ENCODE measurements at places on chromosomes 1 and 21.

- no peak for DNase-seq
These were observed 27.4 kb upstream of the COQ8A start for GRCh38 chr1:226912587-226913176.

DNA sequence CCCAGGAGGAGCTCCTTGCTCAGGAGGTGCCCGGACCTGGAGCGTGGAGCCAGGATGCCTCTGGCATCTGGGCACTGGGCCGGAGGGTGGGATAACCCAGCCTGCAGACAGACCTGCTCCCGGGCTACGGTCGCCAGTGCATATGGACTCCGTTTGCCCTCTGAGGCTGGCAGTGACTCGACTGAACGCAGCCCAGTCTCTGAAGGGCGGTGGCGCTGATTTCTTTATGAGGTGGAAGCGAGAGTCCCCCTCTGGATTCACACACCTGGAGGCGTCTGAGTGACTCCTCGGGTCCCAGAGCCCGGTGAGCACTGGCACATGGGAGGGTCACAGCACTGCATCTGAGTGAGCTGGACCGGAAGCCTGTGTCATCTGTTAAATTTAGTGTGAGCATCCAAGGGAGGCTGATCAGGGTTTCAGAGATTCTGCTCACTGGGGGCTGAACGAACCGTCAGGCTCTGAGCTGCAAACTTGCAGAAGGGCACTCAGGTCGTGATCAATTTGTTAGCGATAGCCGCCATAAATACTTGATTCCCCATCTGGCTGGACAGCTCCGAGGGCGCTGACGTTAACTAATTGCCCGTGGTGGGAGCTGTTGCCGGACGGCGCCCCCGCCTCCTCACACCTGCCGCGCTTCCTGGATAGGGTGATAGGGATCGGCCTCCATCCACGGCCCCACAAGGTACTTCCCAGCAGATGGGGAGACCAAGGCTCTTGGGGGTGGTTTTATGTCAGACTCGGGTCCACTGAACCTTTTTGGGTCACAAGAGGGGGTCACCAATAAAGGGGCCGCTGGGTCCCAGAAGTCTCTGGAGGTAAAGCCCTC, 60.7 kb upstream of the TTC34 start:
- DNase-seq, result no peak

- DNase-seq, result no peak
These were observed 365.6 kb upstream of the ST6GALNAC5 start for GRCh38 chr1:76501586-76502219.

DNA sequence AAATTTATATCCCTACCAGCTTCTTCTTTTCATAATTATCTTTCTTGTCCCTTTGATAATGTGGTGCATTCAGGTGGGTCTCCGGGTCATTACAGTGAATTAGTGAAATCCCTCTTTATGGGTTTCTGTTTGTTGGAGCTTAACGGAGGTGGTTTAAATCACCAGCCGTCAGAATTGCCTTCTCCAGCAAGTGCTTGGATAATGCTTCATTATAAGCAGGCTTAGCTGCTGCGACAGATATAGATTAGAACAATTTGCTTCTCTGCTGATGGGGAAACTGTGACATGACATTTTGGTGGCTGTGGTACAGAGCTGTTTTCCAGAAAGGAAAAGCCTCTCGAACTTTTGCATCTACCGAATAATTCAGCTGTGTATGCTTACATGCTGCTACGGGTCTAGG, 56.9 kb downstream of the KAZN start:
- no peak for DNase-seq

- no peak for DNase-seq
These were observed 19.0 kb upstream of the RGS2 start for GRCh38 chr1:192789871-192790270.

DNA sequence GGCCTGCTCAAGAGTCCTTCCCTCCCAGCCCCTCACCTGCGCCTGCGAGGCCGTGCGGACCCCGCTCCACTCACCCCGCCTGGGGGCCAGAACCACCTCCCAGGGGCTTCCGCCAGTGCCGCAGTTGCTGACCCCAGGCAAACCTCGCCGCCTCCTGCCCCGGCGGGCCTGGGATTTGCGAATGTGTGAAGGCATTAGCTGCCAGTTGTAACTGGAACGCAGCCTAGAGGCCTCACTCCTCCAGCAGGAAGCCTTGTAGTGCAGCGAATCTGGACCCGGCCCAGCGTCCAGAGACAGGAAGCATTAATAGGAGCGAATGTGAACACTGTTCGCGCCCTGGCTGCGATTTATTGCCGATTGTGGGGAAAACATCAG, 140.9 kb upstream of the ARHGEF16 start:
- no peak for DNase-seq

DNA sequence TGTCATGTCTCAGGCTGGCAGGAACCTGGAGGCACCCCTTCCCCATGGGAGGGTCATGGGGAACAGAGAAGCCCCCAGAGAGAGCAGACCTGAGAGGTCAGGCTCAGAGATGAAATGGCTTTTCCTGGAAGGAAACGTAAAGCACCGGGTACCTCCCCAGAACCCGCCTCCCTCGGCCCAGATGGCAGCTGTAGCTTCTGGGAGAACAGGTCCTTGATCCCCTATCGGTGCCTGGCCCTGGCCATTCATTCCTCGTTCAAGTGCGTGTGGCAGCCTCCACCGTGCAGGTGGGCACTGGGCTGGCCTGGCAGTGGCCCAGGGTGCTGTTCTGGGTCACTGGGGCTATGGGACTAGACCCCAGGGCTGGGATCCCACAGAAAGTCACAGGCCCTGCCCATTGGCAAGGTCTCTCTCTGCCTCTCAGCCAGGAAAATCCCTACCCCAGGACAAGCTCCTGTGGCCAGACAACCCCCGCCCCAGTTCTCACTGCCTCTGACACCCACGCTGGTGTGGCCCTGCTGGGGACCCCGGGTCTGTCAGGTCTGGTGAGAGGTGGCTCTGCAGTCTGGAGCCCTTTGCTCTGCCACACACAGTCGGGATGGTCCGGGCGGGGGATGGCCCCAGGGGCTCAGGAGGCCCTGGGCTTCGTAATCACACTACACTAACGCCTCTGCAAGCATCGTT, 183.2 kb upstream of the VAMP3 start:
- DNase-seq, result no peak

DNA sequence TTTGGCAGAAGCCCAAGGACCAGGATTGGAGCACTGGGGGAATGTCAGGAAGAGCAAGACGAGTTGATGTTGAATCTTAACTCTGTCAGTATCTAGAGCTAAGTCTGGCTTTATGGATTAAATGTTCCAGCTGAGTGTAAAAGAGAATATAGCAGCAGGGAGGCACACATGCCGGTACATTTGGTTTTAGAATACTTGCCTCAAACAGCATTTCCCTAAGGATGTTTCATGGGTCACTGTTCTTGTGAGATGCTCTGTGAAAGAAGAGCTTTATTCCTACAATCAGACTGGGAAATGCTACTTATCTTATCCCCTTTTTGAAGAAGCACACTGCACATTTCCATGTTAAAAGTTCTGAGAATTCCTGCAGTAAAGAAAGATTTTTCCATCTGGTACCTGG, 440.3 kb upstream of the B3GALT2 start:
- DNase-seq, result no peak

GRCh38 chr1:38964140-38964548, 22.5 kb upstream of the RHBDL2 start:
- DNase-seq, result no peak

DNA sequence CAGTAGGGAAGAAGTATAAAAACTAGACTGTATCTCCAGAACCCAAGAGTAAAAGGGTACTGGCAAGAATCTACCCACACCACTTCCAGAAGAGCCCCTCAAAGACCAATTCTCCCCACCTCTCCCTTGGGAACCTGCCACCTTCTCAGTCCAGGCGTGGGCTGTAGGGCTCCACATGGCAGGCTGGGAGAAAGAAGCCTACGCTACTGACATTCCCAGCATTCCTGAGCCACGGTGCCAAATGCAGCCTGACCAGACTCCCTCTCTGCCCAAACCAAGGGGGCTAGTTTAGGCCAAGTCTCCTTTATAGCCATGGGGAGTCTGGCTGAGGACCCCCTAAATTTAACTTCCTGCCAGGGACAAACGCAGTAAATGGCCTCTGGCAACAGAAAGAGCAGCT, 2.0 kb downstream of the UBE2Q1 start:
- no peak for DNase-seq

- DNase-seq, result no peak
These were observed 36.6 kb downstream of the TNFSF18 start for GRCh38 chr1:173014160-173014559.

DNA sequence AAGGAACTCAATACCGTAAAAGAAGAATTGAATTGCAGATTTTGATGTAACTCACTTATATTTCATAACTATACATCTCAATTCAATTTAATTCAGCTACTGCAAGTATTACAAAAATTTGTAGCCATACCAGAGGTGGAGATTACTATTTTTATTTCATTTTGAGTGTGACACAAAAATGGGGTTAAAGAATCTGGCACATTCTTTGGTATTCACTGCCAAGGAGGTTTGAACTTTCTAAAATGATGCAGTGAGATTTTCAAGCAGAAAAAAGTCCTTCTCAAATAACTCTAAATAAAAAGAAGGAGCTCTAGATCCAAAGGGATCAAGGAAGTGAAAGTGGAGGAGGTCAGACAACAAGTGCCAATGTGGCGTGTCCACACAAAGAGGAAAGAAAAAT, 569.0 kb downstream of the DPYD start:
- DNase-seq, result no peak

- DNase-seq, result no peak
These were observed 2.7 kb upstream of the F5 start for GRCh38 chr1:169588785-169589485.

- no peak for DNase-seq
These were observed 3.4 kb downstream of the KDM4A start for GRCh38 chr1:43653339-43653738.

DNA sequence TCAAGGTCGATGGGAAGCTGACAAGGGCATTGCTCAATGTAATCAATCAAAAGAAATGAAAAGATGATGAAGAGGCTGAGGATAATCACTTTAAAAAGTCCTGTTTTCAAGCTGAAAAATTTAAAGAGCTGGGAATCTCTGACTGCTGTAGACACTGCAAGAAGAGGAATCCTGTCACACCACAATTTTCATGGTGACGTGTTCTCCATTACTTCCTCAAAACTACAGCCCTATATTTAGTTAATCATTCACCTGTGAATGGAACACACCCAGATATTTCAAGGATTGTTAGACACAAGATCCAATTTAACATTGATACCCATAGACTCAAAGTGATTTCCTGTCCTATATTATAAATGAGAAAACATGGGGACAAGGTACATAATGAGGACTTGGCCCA, 1048.3 kb downstream of the AMY1C start:
- no peak for DNase-seq

- DNase-seq, result no peak
These were observed 142.5 kb downstream of the DHRS3 start for GRCh38 chr1:12475530-12475934.

GRCh38 chr1:90821152-90821787, 104.2 kb upstream of the BARHL2 start:
- no peak for DNase-seq

- no peak for DNase-seq
These were observed 15.3 kb downstream of the CLSTN1 start for GRCh38 chr1:9808459-9808858.

DNA sequence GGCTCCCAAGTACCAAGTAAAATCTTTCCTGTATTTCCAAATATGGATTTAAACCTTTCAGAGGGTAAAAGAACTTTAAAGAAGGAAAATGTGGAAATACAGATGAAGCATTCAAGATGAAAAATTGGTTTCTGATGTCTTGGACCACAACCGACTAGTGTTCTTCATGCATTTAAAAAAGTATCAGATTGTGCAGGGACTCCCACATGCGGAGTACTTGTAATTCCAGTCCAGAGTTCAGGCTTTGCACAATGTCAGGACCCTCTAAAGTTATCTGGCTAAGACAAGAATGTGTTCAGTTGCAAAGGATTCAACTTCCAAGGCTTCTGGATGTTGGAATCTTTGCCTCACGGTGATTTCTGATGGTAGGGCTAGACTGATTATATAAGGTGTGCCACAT, 66.7 kb downstream of the RGL1 start:
- no peak for DNase-seq

DNA sequence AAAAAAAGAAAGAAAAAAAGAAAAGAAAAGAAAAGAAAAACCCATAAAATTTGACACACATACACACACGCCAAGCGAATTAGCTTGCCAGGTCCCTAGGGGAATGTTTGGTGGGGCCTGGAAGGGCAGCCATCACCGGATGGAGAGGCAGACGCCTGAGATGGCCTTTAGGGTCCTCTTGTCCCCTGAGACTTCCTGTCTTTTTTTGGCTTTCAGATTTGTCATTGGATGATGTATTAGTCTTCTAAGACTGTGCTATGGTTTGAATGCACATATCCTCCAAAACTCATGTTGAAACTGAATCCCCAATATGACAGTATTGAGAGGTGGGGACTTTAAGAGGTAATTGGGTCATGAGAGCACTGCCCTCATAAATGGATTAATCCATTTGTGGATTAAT, 211.8 kb downstream of the TOMM20 start:
- no peak for DNase-seq

- no peak for DNase-seq
These were observed 12.6 kb downstream of the S100A11 start for GRCh38 chr1:152024223-152024622.

GRCh38 chr1:210043058-210043457, 105.0 kb downstream of the SYT14 start:
- DNase-seq, result no peak

DNA sequence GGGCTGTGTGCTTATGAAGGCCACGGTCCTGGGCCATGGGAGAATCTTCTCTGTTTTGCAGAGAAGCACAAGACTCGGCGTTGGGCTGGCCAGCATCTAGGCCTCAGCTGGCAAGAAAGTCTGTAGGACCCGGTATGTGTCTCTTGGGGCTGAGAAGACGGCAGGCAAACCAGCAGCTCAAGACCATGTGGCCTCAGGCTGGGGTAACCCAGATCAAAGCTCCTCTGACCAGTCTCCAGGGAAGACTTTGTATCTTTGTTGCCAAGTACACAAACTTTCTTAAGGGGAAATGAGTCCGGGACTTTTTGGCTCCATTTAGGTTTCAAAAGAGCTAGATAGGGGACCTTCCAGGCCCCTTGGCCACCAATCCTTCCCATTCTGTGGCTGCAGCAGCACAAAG, 60.1 kb downstream of the PTP4A2 start:
- no peak for DNase-seq

GRCh38 chr1:177305040-177306018, 134.6 kb downstream of the BRINP2 start:
- no peak for DNase-seq

DNA sequence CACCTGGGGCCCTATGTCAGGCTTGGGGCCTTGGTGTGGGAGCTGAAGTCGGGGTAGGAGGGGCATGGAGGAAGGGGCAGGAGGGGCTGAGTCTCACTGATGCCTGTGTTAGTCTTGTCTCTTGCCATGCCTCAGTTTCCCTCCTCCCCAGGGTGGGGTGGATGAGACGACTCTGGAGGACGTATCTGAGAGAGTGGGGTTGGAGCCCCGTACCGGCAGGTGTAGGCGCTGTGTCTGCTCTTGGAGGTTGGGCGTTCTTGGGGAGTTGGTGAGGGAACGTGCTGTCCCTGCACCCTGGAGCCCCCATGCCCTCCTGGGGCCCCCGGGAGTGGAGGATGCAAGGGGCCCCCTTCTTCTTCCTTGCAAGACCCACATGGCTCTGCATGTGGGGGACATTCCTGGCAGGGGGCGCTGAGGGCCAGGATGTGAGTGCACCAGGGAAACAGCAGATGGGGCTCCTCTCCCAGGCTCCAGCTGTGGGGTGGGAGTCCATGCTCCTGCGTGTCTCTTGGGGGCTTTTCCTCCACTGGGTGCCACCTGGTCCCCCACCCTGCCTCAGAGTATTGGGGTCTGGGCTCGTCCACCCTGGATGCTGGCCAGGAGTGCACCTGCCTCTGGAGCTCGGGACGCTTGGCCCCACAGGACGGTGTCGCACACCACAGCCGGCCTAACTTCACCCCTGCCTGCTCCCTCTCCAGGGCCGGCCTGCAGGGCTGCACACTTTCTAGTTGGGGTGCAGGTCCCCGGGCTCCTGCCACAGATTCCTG, 1.4 kb upstream of the TNFRSF14 start:
- no peak for DNase-seq

- no peak for DNase-seq
These were observed 42.2 kb upstream of the TRABD2B start for GRCh38 chr1:48039088-48040054.

All from effector memory CD4-positive, alpha-beta T cell (primary cell).